Stimulated activated CD4-positive, alpha-beta T cell treated with anti-CD3 and anti-CD28 coated beads, Interleukin-1b, Interleukin-23, amount 100 ng/mL, for 1 hour (primary cell): ENCODE measurements at places on chromosomes 4 and X.

DNA sequence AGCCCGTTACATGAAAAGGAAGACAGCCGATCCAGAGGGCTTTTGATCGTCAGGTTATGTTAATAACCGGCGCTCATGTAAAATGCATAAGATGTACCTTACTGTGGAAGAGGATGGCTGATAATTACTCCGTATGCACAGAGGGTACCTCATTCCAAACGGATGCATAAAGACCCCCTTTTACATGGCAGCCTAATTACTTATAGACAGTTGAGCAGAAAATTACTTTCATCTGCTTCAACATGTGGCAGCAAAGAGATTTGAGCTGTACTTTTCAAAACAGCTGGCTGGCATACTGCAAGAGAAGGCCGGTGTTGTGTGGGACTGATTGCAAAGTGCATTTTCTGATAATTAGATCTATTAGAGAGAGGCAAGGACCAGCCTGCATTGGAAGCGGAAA is 103.4 kb downstream of the SHOX start:
- DNase-seq, result no peak

GRCh38 chr4:116122124-116122523 is 963.3 kb downstream of the TRAM1L1 start:
- DNase-seq, result no peak

DNA sequence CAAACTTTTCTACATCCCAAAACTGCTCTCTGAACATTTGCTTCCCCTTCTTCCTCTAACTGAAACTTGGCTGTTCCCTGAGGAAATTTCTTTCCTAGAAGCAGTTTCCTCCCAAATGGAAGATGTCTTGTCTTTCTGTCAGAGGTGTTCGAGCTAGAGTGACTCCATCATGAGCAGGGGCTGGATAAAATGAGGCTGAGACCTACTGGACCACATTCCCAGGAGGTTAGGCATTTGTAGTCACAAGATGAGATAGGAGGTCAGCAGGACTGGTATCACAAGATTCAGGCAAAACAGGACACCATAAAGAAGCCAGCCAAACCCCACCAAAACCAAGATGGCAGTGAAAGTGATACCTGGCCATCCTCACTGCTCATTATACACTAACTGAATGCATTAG is 35.8 kb upstream of the PGRMC2 start:
- no peak for DNase-seq

DNA sequence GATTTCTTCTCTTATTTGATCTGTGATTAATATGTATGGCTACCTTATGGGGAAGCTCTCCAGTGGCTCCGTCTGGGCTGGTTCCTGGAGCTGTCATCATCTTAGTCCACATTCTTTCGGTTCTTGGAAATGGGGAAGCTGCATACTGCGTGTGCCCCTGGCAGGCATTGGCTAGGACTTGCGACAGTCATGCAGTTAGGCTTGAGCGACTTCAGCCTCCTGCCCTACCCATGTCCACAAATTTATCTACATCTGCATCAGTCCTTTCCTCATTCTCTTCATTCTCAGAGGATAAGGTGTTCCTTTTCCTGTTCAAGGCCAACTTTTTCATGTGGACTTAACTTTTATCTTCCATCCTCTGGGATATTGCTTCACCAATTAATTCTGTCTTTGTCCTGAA is 214.2 kb downstream of the RELL1 start:
- DNase-seq, result no peak

DNA sequence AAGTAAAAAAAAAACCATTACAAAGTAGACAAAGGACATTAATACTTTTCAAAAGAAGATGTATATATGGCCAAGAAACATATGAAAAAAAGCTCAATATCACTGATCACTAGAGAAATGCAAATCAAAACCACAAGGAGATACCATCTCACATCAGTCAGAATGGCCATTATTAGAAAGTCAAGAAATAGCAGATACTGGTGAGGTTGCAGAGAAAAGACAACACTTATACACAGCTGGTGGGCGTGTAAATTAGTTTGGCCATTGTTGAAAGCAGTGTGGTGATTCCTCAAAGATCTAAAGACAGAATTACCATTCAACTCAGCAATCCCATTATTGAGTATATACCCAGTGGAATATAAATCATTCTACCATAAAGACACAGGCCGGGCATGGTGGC is 39.3 kb downstream of the TASL start:
- DNase-seq, result no peak

DNA sequence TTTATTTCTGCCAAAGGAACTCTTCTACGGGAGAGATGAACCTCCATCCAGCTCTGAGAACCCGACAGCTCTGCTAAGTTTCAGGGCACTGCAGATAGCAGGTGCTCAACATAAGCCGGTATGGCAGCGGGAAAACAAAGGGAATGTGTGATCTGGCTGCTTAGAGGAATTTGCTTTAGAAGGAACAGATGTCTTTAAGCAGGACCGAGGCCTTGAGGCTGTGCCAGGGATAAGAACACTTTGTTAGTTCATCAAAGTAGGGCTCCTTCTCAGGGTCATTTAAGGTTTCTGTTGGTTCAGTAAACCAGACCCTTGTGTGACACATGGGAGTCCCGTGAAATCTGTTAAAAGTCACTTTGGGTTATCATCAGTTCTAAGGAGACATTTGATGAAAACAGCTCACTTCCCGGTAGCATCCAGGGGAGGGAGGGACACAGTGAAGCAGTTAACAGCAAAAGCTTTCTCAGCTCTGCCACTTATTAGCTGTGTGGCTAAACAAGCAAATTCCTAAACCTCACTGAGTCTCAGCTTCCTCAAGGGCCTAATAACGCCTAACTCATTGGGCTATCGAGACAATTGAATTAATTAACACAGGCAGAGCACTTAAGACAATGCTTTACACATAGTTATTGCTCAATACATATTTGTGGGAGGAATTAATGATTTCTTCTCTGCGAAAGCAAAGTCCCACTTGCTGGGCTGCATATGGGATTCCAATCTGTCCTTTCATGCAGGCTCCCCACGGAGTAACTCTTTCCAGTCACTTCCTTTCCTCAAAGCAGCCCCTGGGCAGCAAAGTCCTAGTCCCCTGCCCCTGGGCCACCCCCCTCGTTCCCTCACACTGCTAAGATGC is 2.9 kb upstream of the FTSJ1 start:
- no peak for DNase-seq

- DNase-seq, result no peak
Measured at GRCh38 chr4:53545273-53545672, 46.0 kb downstream of the LNX1 start.

- DNase-seq, result no peak
Measured at GRCh38 chr4:107348188-107349050, 312.3 kb upstream of the DKK2 start.
